PC-9 (cell line): ENCODE measurements at places on chromosomes 12 and 14. TPM values are rescaled to one million over a fixed set of nuclear protein-coding genes. Genes with fewer than 3 reads are reported as not detected.

Gene EMP1
- total RNA-seq, result 542 and 909 TPM in 2 replicates

Gene RASSF8
- total RNA-seq, result 26.5 and 30.6 TPM in 2 replicates

DNA sequence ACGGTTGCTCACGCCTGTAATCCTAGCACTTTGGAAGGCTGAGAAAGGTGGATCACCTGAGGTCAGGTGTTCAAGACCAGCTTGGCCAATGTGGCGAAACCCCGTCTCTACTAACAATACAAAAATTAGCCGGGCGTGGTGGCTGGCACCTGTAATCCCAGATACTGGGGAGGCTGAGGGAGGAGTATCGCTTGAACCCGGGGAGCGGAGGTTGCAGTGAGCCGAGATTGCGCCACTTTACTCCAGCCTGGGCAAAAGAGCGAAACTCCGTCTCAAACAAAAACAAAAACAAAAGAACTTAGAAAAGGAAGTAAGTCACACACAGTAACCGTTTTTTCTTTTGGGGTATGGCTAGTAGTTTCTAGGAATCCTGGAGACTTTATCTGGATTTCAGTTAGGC lies 1.7 kb upstream of the PALS1 start:
- no peak for DNase-seq

- DNase-seq, result no peak
Observed at GRCh38 chr12:65539023-65539422, 260.5 kb downstream of the MSRB3 start.

GRCh38 chr12:38744041-38744440 lies 161.3 kb downstream of the CPNE8 start:
- DNase-seq, result no peak

- DNase-seq, result no peak
Observed at GRCh38 chr12:94386422-94386821, 73.2 kb downstream of the CEP83 start.

DNA sequence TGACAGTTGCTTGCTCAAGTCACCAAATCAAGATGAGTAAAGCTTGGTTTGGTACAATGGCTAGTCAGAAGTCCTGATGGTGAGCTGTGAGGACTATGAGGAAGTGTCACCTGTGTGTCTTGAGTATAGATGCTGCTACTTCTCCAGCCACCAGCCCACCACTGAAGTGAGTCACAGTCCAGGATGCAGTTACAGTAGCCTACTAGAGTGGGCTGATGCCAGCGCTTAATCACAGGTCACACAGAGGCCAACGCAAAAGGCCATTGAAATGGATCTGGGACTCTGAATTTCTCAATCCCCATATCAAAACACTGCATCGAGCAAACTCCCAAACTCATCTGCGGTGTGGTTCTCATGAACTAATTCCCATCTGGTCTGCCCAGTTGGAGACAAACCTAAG lies 223.1 kb downstream of the ANO6 start:
- DNase-seq, result peak; percentile 81

GRCh38 chr12:3655328-3655900 lies 97.5 kb downstream of the CRACR2A start:
- no peak for DNase-seq

DNA sequence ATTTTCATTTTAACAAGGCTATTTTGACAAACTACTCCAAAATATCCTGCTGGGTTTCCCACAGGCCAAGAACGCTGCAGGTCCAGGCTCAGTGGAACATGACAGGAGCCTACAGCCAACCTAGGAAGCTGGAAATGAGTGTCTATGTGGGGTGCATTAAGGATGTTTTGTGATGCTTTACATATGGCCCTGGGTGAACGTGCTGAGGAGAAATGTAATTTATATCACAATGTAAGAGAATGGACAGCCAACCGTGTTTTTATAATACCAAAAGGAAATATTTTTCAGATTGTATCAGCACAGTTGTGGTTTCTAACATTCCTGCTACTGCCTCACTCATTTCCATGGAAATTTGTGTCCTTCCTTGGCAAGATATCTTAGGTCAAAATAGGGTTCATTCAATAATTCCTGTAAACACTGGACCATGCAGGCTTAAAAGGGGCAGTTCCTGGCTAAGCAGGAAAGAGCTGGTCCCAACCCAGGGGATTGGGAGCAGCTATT lies 51.5 kb downstream of the ST8SIA1 start:
- DNase-seq, result peak; percentile 5

- DNase-seq, result no peak
Observed at GRCh38 chr14:59018460-59018859, 170.0 kb upstream of the DAAM1 start.

GRCh38 chr14:66233591-66233990 lies 252.6 kb upstream of the CCDC196 start:
- no peak for DNase-seq

- DNase-seq, result no peak
Observed at GRCh38 chr12:132324841-132325732, 4.3 kb downstream of the GALNT9 start.

- DNase-seq, result peak; percentile 36
Observed at GRCh38 chr14:42927313-42927712, 1320.6 kb downstream of the LRFN5 start.

GRCh38 chr14:92922155-92922735 lies 705 bp upstream of the CHGA start:
- no peak for DNase-seq

GRCh38 chr12:15520083-15520482 lies 197.8 kb downstream of the PTPRO start:
- no peak for DNase-seq
